ENCODE measurements at places on chromosomes 5 and 9. TPM values are rescaled to one million over a fixed set of nuclear protein-coding genes. Genes with fewer than 3 reads are reported as not detected.

Gene PCDHGA12
- total RNA-seq = 6.5 TPM

Gene SLC36A3
- not detected for total RNA-seq

Gene JMY
- total RNA-seq = 9.0 TPM

Gene C1QTNF2
- total RNA-seq = 1.5 TPM

Gene ZSWIM6
- total RNA-seq = 8.1 TPM

Gene ADAMTS13
- total RNA-seq = 3.6 TPM

Gene TAF1L
- total RNA-seq = not detected

Gene PPP2R2B
- total RNA-seq = 0.43 TPM

Gene HTR1A
- total RNA-seq = not detected

Gene ATOX1
- total RNA-seq = 69.5 TPM

Gene PNPLA7
- total RNA-seq = 9.8 TPM

Gene PTPRD
- total RNA-seq = 13.3 TPM

Gene PCDHA7
- not detected for total RNA-seq

Gene RAB14
- 52.6 TPM for total RNA-seq

Gene CATSPER3
- total RNA-seq = 1.1 TPM

Gene PIP5K1B
- total RNA-seq = 60.6 TPM

Gene ACER2
- 3.2 TPM for total RNA-seq

Gene BTNL3
- total RNA-seq = not detected

Gene DCP2
- total RNA-seq = 18.1 TPM

Gene REEP2
- total RNA-seq = 5.2 TPM

Gene CCNJL
- 10.2 TPM for total RNA-seq

Gene CEL
- total RNA-seq = 7.7 TPM

Gene ADCY2
- 0.19 TPM for total RNA-seq

Gene JADE2
- 24.6 TPM for total RNA-seq

Gene ADRB2
- total RNA-seq = 5.5 TPM

Gene KCNN2
- total RNA-seq = 9.3 TPM

Gene DEPDC1B
- 0.22 TPM for total RNA-seq

Gene IFNK
- not detected for total RNA-seq

Gene WNT8A
- not detected for total RNA-seq

Gene CDHR2
- 0.19 TPM for total RNA-seq

Gene SYK
- 4.2 TPM for total RNA-seq

Gene BTNL8
- total RNA-seq = 0.41 TPM

Gene TMEM252
- not detected for total RNA-seq

Gene PGM5
- 151 TPM for total RNA-seq

Gene SGCD
- total RNA-seq = 75.2 TPM

Gene AKNA
- total RNA-seq = 7.1 TPM

Gene LCN15
- 0.46 TPM for total RNA-seq

Gene ZNF879
- 3.5 TPM for total RNA-seq

Gene TDRD7
- 8.7 TPM for total RNA-seq

Gene NUTM2G
- total RNA-seq = not detected

Gene SPATA31A3
- not detected for total RNA-seq

Gene KCNMB1
- 0.76 TPM for total RNA-seq

Gene IGIP
- 10.1 TPM for total RNA-seq

Gene BAG1
- total RNA-seq = 132 TPM

Gene NEURL1B
- 37.1 TPM for total RNA-seq

Gene C6
- total RNA-seq = 73.3 TPM

Gene LCN9
- total RNA-seq = not detected

Gene COX7C
- 2,115 TPM for total RNA-seq

Gene NTRK2
- total RNA-seq = 8.2 TPM

Gene OGN
- 9.3 TPM for total RNA-seq

All from Right ventricle myocardium inferior (tissue), 1 donor.